Kidney tubule cell (primary cell): ENCODE measurements at places on chromosomes 16 and 17.
A peak's percentile ranks its signal among the peaks of the same experiment; 100 is the strongest.

GRCh38 chr17:17403065-17403464, 73.7 kb upstream of the MED9 start:
- no peak for DNase-seq

GRCh38 chr17:81807210-81807719, 3.3 kb downstream of the GCGR start:
- no peak for DNase-seq

DNA sequence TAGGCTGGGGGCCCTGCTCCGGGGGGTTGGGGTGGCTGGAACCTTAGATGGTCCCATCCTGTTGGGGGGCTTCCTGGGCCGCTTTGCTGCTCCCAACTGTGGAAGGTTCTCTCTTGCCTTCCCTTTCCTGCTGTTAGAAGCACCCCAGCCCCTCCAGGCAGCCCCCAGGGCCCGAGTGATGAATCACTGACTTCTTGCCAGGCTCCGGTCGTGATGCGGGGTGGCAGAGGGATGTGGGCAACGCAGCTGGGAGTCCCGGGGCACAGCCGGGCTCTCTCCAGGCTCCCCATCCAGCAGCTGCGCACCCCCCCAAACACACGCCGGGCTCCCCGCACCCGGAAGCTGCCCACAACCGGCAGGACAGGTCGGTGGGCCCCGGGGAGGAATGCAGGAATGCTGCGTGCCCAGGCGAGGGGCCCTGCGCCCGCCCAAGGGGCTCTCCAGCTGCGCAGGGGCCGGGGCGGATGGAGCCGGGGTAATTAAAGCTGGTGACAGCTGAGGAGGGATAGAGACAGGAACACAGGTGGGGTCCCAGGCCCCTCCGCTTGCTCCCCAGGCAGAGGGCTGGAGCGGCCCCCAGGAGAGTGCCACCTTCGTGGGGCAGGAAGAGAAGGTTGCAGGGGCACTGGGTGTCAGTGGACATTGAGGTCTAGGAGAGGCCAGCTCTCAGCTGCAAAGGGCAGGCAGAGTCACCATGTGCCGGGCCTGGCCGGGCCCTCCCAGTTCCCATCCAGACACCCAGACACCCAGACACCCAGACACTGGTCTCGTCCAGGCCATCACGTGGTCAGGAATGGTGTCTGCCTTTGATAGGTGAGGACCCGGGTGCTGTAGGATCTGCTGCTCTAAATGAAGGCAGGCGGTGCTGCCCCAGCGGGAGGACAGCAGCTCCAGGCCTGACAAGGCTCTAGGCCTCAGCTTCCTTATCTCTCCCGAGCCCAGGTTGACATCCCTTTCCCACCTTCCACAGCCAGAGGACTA, 15.0 kb upstream of the SLC38A10 start:
- DNase-seq, result no peak

- DNase-seq, result peak; percentile 70
Measured at GRCh38 chr17:48307814-48308411, 122.1 kb downstream of the SKAP1 start.

GRCh38 chr17:76053246-76054111, 18.8 kb downstream of the SRP68 start:
- DNase-seq, result peak; percentile 78

- DNase-seq, result no peak
Measured at GRCh38 chr17:62119373-62119772, 54.3 kb upstream of the MED13 start.

DNA sequence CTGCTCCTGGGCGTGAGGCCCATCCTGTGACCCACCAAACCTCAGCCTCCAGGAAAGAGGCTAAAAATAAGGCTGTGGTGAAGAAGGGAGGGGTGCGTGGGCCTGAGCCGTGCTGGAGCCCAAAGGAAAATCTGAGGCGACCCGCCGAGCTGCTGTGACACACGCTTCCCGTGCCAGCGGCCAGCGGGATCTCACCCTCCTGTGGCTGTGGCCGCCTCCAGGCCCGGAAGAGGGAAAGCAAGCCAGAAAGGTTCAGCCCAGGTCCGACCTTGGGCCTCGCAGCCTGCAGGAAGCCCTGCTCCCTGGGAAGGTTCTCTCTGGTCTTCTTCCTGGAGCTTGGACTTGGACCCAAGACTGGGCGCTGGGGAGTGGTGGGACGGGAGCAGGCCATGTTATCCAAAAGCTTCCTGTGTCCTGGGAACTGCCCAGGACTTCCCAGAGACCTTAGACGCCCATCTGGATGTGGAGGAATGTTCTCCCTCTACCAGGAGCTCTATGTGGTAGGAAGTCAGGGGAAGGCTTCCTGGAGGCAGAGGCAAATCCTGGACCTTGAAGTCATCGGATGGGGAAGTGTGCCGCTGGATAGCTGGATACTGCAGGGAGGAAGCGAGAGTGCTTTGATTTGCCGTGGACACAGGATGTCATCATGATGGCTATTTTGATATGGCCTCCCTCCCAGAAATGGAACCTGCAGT, 11.4 kb downstream of the SPNS2 start:
- DNase-seq, result no peak

DNA sequence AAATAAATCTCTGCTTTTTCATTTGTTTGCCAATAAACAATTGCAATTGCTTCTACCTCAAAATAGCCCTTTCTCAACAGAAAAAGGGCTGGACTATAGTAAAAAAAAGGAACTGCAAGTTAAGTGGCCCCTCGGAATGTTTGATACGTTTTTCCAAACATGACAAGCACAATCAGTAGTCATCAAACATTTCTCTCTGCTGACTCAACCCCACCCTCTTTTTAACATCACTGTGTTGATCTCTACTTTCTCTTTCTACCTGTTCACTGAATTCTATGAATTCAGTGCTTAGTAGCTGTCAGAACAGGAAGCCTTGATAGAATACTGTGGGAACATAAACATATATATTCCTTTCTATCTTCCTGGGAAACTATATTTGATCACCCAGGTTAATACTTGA, 116.5 kb upstream of the AXIN2 start:
- DNase-seq, result peak; percentile 55

GRCh38 chr17:45408611-45409421, 23.9 kb downstream of the ARHGAP27 start:
- no peak for DNase-seq

DNA sequence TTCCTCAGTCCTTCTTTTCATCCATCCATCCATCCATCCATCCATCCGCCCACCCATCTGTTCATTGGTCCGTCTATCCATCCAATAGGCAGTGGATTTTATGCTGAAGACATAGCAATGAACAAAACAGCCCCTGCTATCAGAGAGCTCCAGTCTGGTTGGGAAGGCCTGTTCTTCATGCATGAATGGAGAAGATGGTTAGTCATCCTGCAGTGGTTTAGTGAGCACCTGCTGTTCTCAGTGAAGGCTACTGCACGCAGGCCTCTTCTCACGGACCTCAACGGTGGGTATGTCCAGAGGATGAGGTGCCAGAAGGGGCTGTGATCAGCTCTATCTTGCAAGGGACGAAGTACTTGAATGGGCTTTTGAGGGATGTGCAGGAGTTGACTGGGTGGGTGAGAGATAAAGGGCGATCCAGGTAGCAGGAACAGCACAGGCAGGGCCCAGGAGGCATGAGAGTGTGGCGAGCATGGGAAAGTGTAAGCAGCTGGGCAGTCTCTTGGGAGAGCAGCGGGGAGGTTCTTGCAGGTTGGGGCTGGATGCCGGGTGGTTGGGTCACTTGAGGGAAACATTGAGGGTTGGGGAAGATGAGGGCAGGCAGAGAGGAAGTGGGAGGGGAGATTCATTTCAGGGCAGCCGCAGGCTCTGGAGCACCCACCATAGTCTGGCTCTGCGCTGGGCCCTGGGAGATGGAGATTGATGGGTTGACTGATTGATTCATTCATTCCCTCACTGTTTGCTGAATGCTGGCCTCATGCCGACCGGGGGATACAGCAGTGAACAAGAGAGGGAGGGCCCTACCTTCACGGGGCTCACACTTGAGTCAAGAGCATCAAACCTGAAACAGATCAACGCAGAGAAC, 115.0 kb upstream of the CIBAR2 start:
- peak; percentile 68 for DNase-seq

GRCh38 chr16:69330286-69331109, at the start of gene PDF:
Gene PDF, minus strand, starts transcription at chr16:69330588. Its CDS starts 18 bp downstream, at chr16:69330570.
- peak; percentile 95 for DNase-seq
